ENCODE measurements at places on chromosomes 4 and X. TPM values are rescaled to one million over a fixed set of nuclear protein-coding genes. Genes with fewer than 3 reads are reported as not detected.

DNA sequence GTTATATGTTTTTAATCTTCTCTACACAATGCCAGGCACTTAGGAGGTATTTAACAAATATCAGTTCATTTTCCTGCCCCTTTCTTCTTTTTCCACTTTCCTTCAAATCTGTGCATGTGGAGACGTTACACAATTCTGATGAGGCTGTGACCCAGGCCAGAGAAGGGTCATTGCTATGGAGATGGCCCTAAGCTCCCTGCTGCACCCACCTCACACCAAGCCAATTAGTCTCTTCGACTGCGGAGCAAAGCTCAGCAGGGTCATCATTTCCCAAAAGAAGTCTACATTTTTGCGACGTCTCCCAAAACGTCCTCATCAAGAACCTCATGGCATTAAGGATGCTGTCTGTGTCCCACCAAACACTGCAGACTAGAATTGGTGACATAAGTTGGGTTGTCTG, 28.9 kb upstream of the VEGFD start:
- DNase-seq: no peak

DNA sequence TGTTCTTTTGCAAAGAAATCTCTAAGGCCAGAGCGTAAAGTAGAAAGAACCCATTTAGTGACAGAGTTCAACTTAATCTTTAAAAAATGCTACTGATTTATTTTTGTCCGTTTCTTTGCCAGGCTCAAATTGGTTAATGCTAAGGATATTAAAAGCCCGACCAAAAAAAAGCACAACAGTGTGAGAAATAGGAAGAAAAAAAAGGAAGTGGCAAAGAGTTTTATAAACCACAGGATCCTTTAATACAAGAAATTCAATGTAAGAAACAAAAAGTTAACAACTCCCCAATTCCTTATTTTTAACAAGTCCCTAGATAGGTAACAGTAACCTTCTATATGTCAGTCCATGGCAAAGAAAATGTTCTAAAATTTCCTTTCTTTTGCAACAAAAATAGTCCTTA, 480.4 kb downstream of the ACTRT1 start:
- no peak for DNase-seq

DNA sequence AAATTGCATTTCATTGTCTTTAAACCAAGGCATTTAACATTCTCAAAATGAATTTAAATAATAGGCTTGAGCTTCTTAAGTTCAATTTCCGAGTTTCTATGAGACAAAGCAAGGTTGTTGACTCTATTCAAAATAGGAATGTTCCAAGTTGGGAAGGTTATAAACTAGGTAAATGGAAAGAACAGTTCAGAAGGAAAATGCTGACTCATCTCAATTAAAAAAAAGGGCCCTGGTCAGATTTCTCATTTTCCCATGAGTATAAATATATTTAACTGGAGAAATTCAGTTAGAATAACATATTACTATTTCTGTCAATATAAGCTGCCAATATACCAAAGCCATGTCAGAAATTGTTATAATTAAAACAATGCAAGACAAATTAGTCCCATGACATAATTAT, 113.8 kb downstream of the ATP8A1 start:
- no peak for DNase-seq

DNA sequence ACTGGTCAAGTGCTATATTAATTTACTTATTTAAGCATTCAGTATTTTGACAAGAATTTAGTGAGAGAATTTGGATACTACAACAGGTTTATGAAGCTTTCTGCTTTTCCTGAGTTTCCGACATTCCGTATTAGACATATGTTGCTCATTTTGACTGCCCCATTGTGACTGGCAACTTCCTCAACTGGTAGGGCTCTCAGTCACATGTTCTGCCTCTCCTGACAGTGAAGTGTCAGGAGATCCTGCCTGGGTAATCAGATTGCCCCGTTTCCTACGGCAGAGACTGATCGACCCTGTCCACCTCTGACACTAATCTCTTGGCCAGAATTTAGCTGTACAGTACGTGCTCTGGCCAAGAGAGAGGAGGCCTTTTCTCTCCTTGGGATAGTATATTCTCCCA, 49.5 kb downstream of the CLNK start:
- DNase-seq: no peak

The C4orf54 gene
- total RNA-seq: not detected

The HOPX gene
- not detected for total RNA-seq

DNA sequence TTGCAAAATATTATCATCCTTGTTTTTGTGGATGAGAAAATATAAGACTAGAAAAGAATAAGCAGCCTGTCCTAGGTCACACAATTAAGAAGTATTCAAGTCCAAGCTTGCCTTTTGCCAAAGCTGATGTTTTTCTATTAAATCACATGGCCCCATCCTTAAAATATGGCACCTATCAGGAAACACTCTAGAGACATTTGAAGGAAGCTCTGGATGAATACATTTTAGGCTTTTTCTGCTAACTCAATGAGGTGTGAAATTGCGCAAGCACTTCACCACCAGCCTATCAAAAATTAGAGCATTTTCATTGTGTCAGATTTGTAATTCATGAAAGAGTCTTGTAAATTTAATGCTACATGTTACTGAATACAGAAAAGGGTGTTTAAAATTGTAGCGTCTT, 251.1 kb upstream of the MAD2L1 start:
- no peak for DNase-seq

DNA sequence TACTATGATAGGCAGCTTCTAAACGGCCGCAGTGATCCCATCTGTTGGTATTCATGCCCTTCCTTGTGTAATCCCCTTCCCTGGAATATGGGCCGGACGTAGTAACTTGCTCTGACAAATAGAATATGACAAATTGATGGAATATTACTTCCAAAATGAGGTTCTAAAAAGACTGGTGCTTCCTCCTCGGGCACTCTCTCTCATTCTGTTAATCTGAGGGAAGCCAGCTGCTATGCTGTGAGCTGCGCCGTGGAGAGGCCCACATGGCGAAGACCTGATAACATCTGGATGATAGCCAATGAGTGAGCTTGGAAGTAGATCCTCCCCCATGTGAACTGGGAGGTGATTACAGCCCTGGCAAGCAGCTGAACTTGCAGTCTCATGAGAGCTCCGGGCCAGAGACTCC, 27.2 kb upstream of the SLC25A4 start:
- DNase-seq: peak; percentile 77

The ARMCX5 gene
- 17.5 TPM for total RNA-seq

GRCh38 chr4:849478-850175, 23.7 kb upstream of the CPLX1 start:
- peak; percentile 62 for DNase-seq

DNA sequence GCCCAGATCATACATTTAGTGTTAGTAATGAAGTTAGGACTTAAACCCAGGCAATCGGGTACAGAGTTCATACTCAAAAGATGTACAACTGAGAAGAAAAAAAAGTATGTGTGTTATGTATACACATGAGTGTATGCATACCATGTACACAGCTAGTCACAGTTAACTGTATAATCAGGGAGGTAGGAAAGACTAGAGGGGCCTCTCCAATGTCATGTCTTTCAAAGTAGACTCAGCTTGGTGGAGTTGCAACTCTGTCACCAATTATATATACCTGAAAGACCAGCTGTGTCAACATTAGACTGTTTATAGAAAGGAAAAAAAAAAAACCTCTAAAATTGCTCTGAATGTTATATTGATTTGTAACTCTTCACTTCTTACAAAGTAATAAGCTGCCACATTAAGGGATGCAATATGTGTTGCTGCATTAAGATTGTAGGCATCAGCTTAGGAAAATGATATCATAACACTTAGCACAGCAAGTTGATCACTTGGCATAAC, 167.5 kb downstream of the DCTD start:
- DNase-seq: no peak

The ADH1C gene
- not detected for total RNA-seq

- DNase-seq: no peak
These were observed 98.5 kb downstream of the RRAGB start for GRCh38 chrX:55816023-55816422.

GRCh38 chrX:125628435-125628834, 308.8 kb downstream of the TEX13C start:
- DNase-seq: peak; percentile 23

DNA sequence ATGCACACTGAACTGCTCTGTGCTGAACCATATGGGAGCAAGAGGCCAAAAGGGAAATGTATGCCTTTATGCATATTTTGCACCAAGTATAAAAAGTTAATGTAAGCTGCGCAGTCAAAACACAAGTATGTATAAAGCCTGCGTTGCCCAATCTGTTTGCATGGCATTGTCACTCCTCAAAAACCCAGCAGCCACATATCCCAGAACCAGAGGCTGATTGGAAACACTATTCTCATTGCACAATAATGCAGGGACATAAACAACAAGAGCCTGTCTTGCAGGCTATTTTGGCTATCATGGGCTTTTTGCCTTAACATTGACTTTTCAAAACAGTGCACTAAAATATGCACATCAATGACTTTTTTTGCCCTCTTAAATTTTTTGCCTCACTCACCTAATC, 5.1 kb upstream of the ASB9 start:
- DNase-seq: no peak

- DNase-seq: no peak
These were observed 49.1 kb downstream of the TMEM165 start for GRCh38 chr4:55444827-55445226.

The PLXNB3 gene
- total RNA-seq: not detected

DNA sequence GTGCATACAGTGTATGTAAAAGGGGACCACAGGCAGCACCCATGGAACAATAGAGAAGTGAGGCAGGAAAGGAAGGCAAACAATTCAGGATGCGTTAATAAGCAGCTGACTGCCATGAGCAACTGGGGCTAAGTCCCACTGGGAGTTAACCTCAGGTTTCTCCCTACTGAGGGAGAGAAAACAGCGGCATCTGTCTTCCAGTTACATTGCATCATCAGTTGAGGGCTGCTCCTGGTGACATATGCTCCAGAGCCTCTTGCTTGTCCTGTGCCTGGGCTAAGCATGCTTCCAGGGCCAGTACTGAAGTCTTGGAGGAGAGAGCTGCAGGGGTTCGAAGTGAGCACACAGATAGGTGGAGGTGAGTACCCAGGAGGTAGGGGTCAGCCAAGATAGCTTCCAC, 24.3 kb downstream of the RAI2 start:
- no peak for DNase-seq

DNA sequence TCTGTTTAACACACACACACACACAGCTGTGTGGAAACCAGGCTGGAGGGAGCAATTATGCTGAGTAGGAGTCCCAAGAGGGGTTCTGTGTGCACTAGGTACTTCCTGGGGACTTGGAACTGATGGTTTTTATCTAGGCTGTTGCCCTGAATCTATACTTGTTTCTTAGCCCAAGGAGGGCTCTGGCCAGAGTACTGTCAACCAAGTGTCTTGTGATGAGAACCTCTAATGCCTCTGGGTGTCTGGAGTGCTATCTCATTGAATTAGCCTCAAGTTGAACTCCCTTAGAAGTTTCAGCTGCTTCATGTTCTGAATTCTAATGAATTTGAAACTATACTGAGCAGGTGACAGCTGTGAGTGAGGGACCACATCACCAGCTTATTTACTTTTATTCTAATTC, 16.6 kb downstream of the ARHGAP24 start:
- DNase-seq: no peak

DNA sequence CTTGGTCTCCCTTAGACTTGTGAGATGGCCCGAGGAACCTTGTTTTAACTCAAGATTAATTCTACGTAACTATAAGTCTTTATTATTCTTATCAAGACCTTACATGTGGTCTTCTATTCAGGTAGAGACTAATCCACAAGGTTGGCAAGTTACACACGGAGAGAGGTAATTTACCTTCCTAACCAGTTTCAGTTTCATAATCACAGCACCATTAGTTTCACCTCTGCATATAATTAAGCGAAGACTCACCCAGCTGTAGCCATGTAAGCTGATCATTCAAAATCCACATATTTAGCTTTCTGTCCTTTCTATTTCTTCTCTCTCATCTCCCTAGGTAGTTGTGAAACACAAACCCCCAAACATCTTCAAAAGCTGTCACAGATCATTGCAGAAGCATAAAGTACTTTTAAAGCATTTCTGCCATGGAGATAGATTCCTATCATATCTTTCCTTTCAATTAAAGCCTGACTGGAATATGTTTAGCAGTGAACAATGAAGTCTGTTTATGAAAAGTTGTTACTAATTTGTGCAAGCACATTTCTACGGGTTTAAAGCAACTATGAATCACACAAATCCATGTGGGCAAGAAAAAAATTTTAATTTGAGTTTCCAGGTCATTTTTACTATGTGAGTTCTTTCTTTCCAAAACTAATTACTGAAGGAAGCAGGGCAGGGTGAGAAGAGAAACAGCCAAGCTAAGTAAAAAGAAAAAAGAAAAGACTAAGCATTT, 78.5 kb downstream of the BTC start:
- DNase-seq: no peak

- DNase-seq: no peak
These were observed 223.0 kb downstream of the PAPSS1 start for GRCh38 chr4:107497054-107497453.

DNA sequence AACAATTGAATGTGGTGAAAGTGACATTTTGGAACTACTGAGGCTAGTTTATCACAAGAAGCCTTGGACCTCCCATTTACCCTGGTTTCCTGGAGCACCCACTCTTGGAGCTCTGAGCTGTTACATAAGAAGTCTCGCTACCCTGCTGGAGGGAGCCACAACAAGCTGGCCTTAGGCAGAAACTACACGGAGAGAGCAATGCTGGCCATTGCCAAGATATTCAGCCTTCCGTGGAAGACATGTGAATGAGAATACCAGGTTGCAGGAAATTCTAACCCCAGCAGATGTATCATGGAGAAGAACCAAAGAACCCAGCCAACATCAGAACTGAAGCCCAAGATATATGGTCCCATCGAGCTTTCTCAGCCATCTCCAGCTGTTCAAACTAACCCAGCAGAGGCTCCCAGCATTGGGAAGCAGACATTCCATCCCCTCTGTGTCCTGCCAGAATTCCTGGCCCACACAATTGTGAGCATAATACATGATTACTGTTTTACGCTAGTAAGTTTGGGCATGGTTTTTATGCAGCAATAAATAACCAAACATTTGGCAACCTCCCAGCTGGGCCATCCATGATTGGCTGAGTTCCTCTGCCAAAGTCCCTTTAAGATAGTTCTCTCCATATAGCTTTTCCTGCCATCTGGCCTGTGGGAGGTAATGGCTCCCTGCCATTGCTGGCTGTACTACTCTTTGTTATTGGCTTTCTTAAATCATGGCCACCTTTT, 17.9 kb upstream of the PDE5A start:
- no peak for DNase-seq

DNA sequence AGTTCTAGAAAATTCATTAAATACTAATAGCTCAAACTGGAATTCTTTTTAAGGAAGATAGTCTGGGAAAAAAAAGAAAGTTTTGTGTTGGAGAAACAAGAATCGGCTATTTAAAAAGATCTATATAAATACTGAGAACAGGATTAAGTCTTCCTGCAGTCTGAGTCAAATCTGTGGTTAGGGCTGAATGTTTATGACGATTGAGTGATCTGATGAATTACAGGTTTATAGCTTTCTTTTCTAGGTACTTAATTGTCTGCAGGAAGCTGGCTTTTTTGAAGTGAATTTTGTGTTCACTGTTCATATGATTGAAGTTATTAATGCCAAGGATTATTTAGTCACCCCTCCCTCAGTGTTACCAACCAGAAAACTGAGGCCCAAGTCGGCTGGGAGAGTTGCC, 42.2 kb downstream of the TLL1 start:
- DNase-seq: no peak

The GPR143 gene
- 32.1 TPM for total RNA-seq
